KBM-7 (cell line): ENCODE measurements at places on chromosomes 5 and 9.
A peak's percentile ranks its signal among the peaks of the same experiment; 100 is the strongest.

DNA sequence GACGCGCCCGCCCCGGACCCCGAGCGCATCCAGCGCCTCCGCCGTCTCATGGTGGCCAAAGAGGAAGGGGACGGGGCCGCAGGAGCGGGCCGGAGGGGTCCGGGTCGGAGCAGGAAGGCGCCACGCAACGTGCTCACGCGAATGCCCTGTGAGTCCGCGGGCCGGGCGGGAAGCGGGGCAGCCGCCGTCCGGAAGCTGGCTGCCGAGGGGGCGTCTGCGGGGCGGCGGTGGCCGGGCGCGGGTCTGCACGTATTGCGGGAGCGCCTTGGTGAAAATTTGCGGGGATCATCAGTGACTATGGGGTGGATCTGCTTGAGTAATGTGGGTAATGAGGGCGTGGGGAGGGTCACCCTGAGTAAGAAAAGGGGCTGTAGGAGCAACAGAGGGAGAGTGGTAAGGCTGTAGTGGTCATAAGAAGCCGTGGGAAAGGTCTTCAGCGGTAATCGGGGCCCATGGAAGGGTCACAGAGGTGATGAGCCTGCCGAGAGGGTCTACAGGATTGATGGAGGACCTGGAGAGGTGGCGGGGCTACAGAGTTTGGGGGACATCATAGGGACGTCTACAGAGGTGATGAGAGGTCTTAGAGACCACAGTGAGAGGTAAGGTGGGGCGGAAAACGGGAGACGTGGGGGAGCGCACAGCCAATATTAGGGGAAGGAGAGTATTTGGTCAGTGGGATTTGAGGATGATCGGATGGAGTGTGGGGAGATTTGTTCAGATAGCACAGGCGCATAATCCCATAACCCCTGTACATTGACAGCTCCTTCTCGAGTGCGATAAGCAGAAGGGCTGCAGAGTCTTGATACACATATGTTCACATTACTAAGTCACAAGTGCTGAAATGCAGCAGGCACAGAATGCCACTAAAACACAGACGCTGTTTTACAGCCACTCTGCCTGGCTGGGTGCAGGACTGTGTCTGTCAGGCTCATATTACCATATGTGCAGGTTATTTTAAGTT lies 819 bp downstream of the LSM11 start:
- peak; percentile 28 for DNase-seq

DNA sequence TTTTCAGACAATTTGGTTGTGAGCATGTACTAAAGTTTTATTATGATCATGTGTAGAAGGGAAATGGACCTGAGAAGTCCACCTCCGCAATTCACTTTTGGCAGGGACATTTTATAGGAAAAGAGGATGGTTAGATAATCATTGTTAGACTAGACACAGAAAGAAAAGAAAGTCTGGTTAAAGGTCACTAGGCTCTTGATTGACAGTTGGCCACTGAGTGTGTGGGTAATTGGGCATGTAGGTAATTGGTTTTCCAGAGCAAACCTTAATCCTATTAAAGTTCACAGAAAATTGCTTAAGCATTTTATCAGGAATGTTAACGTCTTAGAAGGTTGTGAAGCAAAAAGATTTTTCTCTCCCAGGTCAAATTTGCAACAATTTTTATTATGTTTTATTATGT lies 158.5 kb upstream of the CLINT1 start:
- no peak for DNase-seq

DNA sequence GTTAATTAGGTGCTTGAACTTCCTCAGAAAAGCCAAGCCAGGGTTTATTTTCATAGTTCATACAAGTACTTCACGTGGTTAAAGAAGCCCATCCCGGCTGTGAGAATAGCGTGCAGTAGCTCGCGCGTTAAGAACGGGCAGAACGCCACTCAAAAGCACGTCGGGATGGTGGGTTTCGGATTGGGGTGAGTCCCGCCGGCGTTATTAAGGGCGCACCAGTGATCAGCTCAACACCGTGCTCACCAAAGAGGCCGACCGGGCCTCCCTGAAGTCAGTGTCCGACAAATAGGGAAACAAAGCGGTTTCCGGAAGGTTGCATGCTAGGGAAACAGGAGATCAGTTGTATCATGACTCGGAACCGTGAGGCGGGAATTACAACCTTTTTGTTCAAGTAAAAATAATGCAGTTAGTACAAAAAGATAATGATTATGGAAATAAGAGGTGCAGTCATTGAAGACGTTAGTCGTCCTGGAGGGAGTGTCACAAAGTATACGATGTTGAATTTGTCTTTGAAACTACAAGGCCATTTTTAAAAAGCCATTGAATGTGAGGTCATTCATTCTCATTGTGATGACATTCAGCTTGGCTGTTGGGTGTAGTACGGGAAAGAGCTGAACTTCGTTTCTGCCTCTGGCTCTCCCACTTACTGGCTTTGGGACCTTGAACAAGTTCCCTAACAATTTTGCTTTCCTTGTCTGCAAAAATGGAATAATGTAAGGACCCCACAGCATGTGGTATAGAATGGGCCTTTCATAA lies 992 bp downstream of the SETD9 start:
- DNase-seq, result peak; percentile 85

GRCh38 chr5:17665836-17666235 lies 31.6 kb downstream of the TAF11L14 start:
- DNase-seq, result no peak

- no peak for DNase-seq
Observed at GRCh38 chr9:68949271-68950000, 64.5 kb downstream of the PRKACG start.

- peak; percentile 14 for DNase-seq
Observed at GRCh38 chr5:178677429-178677828, 50.6 kb upstream of the CLK4 start.

- no peak for DNase-seq
Observed at GRCh38 chr9:134602547-134603362, 38.8 kb upstream of the COL5A1 start.

DNA sequence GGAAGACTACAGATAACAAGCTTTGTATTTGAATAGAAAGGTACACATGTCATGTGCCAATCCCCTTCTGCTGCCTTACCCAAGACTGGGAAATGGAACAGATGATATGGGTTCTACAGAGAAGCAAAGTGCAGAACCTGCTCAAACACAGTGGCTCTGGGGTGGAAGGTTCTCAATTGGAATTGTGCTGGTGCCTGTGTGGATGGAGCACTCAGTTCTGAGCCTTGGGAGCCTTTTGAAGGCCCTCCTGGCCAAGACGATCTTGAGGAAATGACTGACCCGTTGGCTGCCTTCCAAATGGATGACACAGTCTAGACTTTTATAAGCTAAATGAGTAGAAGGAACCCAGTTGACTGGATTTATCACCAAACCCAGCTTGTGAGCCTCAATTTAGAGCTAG lies 4.2 kb upstream of the PRSS3 start:
- no peak for DNase-seq

GRCh38 chr9:121646992-121647391 lies 4.4 kb upstream of the DAB2IP start:
- peak; percentile 39 for DNase-seq

GRCh38 chr9:133226219-133227171 lies 17.4 kb upstream of the OBP2B start:
- DNase-seq, result no peak

- no peak for DNase-seq
Observed at GRCh38 chr9:92746567-92747458, 17.8 kb downstream of the BICD2 start.

- DNase-seq, result no peak
Observed at GRCh38 chr5:159216454-159216853, 7.1 kb upstream of the RNF145 start.

DNA sequence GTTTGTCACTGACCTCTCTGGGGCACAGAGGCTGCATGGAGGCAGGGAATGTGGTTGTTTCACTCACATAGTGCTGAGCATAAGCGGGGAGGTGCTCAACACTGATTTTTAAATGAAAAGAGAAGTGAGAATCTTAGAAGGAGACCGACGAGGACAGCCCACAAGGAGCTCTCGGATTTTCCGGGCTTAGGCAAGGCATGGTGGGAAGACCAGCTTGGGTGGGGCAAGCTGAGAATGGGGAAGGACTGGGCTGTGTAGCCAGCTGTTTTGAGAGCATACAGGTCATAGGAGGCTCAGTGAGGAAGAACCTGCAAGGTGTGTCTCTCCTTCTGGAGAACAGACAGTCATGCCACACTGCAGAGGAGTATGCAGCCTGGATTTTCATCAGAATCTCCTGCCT lies 86.0 kb upstream of the TNFSF8 start:
- no peak for DNase-seq

- DNase-seq, result no peak
Observed at GRCh38 chr5:113296676-113297075, 138.1 kb downstream of the TSSK1B start.

- peak; percentile 47 for DNase-seq
Observed at GRCh38 chr9:137365056-137365455, 57.9 kb downstream of the EXD3 start.

GRCh38 chr5:151923866-151924476 lies 680 bp downstream of the GLRA1 start:
- peak; percentile 4 for DNase-seq

DNA sequence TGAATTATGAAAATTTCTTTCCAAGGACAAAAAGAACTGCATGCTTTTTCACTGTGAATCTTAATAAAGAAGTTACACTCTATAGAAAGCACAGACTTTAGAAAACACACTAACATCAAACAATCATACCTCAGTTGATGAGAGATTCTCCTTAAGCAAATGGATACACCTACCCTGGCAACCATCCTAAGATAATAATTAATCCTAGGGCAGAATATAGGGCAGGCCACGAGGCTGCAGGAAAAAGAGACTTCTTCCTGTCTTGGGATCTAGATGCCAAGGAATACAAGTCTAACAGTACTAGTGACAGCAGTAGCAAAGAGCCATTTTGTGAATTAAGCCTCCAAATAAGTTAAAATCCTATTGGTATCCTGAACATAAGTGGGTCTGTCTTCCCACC lies 395.4 kb downstream of the EFNA5 start:
- no peak for DNase-seq

DNA sequence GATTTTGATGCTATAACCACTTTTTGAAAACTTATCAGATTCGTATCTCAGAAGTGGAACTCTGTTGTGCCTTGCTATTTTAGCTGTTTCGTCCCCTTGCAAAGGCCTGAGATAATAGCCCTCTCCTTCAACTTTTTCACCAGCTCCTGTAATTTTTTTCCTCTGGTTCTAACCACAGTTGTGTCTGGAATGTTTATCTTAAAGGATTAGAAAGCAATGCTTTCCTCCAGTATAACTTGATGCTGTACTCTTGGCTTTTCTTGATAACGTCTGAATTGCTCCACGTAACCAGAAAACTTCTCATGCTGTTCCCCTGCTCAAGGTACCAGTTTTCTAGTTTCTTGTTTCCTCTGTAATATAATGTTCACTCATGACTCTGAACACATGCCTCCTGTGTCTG lies 209.4 kb downstream of the DTWD2 start:
- no peak for DNase-seq

DNA sequence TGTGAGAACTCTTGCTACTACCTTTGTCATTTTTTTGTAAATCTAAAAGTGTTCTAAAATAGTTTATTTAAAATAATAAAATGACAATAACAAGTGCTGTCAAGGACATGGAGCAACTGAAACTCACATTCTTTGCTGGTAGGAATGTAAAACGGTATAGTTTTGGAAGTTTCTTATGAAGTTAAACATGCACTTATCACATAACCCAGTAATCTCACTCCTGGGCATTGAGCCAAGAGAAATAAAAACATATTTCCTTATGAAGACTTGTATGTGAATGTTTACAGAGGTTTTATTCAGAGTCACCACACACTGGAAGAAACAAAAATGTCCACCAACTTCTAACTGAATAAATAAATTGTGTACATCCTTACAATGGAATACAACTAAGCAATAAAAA lies 46.0 kb upstream of the COL15A1 start:
- DNase-seq, result no peak

DNA sequence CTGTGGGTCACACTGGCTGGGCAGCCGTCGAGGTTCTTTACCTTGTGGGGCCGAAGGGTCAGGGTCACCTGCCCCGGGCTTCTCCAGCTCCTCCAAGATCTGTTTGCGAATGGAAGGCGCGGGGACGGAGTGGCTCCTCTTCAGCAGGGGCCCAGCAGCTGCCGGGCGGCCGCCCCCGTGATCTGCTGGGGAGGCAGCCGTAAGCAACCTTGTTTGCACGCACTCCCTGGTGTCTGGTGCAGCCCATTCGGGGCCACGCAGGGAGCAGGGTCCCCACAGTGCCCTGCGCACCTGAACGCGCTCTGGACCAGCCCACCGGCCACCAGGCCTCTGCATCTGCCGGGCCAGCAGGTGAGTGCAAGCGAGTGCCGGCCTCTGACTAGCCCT lies 34.9 kb downstream of the PNPLA7 start:
- DNase-seq, result no peak

DNA sequence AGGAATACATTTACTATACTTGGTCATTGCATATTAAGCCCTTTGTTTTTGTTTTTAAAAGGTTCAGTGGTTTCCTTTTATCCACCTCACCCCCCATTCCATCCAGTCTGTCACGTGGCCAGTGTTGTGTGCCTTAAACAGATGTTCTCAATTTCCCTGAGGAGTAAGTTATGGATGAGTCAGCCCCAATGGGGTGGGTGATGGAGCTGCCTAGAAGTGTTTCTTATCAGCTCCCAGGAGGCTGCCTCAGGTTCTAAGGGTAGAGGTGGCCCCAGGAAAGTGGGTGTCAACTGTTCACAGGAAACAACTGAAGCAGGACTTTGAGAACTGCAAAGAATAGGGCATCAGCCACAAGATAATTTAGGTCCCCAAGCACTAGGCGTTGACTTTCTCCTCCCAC lies 41.1 kb downstream of the ACTBL2 start:
- DNase-seq, result no peak

GRCh38 chr5:150672237-150672883 lies 11.3 kb downstream of the MYOZ3 start:
- DNase-seq, result peak; percentile 70

DNA sequence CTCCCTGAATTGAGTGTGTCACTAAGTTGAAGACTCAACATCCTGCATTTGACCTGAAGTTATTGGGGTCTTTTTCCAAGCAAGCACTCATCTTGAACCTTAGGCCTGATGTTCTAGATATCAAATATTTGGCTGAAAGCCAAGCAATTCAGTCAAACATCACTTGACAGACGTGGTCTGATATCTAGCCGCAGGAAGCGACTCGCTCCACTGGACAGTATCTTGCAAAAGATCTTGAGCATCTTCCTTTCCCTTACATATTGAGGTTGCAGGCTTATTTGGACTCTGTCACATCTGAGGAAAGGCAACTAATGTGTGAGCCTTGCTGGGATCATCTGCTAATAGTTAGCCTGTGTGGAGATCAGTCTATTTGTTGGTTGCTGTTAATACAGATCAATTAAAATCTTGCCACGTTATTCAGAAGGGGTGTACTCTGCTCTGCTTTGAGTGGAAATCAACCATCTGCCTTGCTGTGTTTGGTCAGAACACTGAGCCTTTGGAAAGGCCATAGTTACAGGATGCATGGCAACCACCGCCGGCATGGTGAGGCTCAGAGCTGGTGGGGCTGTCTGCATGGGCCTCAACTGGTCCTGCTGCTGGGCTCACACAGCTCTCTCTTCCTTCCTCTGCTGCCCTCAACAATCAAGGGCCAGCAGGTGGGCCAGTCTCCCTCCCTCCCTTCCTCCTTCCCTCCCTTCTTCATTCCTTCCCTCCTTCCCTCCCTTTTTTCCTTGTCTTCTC lies 166.9 kb upstream of the KLF9 start:
- DNase-seq, result peak; percentile 18
